Midbrain (tissue), 1 donor: ENCODE measurements at places on chromosomes 5 and 9.
A peak's percentile ranks its signal among the peaks of the same experiment; 100 is the strongest.

GRCh38 chr9:132249123-132249522 lies 87.3 kb downstream of the NTNG2 start:
- no peak for DNase-seq

DNA sequence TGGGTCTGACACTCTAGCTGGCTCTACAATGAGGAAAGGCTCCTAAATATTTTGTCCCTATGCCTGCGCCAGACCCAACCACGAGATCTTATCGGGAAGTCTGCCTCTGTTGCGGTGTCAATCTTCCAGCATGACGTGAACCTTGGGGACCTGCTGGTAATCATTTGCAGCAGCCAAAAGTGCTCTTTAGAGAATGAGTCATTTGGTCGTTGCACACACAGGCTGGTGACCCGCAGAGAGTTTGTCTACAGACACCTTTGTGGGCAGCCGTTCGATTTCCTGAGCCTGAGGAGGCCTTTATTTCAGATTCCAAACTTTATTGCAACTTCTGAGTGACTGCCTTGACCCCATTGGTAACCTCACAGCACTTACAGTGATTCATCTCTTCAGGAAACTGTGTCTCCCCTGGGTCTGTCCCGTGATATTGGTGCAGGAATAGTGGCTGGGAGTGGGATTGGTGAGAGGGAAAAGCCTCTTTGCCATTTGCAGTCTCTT lies 326.1 kb downstream of the NSG2 start:
- no peak for DNase-seq

GRCh38 chr5:176806137-176806536 lies 4.2 kb upstream of the UNC5A start:
- no peak for DNase-seq

DNA sequence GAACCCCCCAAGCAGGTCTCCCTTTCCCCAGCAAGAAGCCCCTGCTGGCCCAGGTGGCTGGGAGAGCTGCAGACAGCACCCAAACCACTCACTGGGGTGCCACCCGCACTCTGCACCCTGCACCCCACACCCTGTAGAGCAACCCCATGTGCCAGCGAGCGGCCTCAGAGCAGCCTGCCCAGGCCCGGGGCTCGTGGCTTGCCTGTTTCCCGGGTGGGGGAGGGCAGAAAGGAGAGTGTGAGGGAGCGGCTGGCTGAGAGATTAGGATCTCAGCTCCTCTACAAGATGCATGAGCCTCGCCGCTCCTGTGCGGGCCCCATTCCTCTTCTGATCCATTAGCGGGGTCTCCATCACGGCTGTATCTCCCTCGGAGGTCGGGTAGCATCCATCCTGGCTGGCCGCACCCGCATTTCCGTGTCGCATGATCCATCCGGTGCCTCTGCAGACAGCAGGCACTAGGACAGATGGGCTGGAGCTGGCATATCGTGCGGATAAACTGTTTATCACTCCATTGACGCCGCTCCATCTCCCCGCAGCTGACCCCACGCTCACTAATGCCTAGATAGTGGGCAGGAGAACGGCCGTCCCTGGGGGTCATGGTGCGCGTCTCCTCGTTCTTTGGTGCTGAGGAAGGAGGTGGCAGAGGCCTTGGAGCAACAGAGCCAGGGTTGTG lies 54.4 kb downstream of the MRPL36 start:
- DNase-seq = no peak

DNA sequence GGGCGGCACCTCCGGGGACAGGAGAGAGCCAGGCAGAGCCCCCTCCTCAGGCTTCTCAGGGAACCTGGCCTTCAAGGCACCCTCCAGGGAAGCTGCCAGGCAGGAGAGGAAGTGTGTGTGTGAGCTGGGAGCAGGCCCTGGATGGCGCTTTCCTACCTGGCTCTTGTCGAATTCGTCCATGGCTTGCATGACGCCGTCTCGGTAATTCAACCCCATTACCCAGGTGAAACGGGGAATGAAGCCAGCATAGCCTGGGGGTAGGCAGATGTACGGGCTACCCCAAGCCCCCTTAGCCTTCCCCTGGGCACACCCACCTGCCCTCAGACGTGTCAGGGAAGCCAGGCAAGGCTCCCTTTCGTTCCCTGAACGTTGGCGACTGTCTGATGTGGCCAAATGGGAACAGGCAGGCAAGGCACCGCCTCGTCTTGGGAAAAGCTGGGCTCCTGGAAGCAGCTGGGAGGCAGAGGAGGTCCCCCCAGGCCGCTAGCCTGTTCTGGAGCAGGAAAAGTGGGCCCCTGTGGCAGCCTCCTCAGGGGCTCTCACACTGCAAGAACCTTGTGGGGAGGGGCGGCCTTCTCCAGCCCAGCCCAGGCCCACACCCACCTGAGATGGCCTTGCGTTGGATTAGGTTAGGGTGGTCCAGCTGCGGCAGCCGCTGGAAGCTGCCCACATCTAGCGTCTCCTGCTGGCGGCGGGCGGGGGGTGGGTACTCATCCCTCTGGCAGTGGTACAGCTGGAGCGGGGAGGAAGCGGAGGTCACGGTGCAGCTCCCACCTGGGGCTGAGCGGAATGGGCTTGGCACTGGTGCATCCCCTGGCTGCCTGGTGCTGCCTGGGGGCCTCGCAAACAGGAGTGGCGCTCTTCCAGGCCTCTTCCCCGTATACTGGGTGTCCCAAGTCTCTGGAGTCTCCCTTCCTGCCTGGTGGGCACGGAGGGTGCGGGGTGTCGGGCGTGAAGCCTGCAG lies 3.7 kb downstream of the TUBB4B start:
- no peak for DNase-seq

DNA sequence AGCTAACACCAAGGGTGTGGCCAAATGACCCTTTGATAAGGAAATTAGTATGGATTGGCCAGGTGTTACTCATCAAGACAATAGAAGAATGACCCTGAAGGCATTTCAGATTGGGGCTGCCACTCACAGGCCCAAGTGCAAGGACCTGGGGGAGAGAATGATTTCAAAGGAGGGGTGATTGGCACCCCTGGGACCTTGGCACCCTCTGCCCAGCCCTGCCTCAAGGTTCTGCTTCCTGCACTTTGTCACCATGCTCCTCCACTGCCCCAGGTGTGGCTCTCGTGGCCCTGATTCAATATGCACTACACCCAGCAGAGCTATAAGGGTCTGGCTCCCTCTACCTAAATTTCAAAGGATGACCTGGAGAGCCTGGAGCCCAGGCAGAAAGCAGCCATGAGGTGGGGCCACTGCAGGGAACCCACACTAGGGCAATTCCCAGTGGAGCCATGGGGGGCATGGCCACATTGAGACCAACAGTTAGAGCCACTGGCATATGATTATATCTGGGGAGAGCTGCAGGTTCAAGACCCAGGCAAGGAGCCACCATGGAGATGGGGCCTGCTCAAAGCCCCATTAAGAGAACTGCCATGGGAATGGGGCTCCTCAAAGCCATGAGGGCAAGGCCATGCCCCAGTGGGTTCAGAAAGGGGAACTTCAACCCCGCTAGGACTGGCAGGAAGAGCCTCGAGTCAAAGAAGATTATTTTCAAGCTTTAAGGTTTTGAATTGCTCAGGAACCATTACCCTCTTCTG lies 93.0 kb downstream of the CEMIP2 start:
- no peak for DNase-seq

DNA sequence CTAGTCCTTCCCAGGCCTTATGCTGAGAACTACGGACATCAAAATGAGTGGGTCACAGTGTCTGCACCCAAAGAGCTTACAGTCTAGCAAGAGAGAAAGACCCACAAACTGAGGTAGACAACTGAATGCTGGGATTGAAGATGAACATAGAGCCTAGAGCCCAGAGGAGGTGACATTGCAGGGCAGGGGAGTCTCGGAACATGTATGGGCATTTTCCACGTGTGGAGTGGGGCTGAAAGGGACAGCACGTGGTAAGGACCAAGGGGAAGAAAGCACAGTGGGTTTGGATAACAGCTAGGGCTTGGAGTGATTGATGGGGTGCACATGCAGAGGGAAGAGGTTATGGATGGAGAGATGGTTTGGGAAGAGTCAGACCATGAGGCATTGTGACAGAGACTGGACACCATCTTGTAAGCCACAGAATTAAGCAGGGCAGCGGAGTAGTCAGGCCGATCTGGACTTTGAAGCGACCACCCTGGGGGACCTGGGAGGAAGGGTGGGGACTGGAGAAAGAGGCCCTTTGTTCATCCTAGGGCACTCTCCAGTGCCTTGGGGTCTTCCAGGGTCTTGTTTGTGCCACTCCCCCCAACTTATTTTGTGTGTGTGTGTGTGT lies 47.5 kb upstream of the SH3PXD2B start:
- DNase-seq = no peak

GRCh38 chr5:124285071-124285470 lies 461.4 kb downstream of the ZNF608 start:
- no peak for DNase-seq

- peak; percentile 1 for DNase-seq
These were observed 45.5 kb upstream of the SPATA31E1 start for GRCh38 chr9:87836951-87837705.

DNA sequence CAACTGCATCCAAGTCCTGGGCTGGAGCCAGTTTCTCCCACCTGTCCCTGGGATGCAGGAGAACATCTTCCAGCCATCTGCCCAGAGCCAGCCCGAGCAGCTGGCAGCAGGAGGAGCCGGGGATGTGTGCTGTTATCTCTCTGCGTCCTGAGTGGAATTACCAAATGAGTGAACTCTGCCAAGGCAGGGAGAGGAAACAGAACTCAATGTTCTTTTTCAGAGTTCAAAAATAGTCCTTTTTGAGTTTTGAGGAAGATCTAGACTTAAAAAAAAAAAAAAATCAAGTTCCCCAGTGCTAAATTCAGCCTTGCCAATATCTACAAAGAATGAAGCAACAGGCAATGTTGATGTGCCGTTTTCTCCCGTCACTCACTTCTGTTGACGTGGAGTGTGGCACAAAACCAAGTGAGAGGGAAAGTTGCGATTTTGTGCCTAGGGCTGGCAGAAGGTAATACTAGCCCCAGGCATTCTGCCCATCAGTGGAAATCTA lies 56.2 kb downstream of the TMOD1 start:
- DNase-seq = peak; percentile 70

- DNase-seq = peak; percentile 35
These were observed 638 bp downstream of the DIRAS2 start for GRCh38 chr9:90641884-90642487.

DNA sequence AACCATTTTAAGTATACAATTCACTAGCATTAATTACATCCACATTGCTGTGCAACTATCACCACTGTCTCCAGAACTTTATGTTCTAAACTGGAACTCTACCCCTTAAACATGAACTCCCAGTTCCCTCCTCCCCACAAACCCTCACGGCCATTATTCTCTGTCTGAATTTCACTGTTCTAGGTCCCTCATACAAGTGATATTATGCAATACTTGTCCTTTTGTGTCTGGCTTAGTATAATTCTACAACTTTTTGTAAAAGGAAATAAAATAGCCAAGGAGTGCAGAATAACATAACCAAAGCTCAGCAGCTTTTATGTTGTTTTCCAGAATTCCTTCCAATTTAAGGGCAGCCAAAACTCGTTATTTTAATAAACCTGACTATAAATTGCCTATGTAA lies 53.2 kb downstream of the NAA35 start:
- no peak for DNase-seq

- DNase-seq = no peak
These were observed 55.8 kb downstream of the GNAQ start for GRCh38 chr9:77975806-77976205.

DNA sequence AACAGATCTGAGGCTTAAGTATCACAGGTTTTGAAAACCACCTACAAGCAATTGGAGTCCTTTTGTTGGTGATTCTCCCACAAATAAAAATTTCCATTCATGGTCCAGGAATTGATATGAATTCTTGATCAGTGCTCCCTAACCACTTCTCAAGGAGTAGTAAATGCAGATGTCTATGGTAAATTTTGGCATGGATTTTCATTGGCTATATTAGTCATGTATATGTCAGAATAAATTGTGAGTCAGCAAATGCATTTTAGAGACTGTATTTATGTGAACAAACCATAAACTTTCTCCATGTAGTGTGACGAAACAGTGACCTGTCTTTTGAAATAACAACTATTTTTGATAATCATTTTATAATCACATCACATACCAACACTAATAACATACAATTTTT lies 611.1 kb downstream of the HTR1A start:
- DNase-seq = no peak

GRCh38 chr5:133730346-133730745 lies 118.0 kb upstream of the FSTL4 start:
- no peak for DNase-seq

DNA sequence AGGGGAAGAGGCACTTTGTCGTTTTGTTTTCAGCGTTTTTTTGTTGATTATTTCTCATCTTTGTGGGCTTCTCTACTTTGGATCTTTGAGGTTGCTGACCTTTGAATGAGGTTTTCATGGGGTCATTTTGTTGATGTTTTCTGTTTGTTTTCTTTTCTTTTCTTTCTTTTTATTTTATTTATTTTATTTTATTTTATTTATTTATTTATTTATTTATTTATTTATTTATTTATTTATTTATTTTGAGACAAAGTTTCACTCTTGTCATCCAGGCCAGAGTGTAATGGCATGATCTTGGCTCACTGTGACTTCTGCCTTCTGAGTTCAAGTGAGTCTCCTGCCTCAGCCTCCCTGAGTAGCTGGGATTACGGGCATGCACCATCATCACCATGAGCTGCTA lies 946.7 kb downstream of the TLE4 start:
- no peak for DNase-seq

- DNase-seq = peak; percentile 61
These were observed 587.7 kb upstream of the GRAMD2B start for GRCh38 chr5:125835293-125836172.

GRCh38 chr5:6541256-6542013 lies 91.4 kb downstream of the NSUN2 start:
- no peak for DNase-seq

DNA sequence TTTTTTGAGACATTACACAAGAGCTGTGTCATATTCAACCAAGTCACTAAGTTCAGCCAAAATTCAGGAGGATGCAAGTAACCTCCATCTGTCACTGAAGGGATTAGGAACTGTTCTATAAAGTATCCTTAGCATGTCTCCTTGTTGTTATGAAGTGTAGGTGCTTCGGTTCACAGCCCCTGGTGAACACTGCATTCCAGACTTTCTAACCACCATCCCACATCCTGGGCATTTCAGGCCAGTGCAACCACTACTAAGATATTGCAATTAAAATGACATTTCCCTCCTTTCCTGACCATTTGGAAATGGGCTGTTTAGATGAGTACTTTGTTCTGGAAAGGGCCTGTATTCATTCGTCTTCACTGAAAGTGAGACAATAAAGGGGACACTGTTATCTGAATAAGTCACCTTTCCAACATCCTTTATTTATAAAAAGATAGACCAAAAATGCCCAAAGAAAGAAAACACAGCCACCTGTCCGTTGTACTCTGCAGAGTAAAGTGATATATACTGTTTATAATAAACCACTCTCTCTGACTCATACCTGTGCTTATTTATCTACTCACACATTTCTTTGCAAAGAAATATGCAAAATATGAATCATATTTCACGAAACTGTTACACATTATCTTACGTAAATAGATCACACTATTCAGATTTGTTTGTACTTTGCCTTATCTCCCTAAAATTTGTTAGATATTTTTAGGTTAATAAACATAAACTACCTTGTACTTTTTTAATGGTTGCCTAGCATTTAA lies 861.9 kb downstream of the CDH18 start:
- DNase-seq = no peak

- DNase-seq = no peak
These were observed 100.1 kb upstream of the DHFR start for GRCh38 chr5:80754900-80755299.
